Brain pericyte (primary cell): ENCODE measurements at places on chromosomes 13 and 19.

DNA sequence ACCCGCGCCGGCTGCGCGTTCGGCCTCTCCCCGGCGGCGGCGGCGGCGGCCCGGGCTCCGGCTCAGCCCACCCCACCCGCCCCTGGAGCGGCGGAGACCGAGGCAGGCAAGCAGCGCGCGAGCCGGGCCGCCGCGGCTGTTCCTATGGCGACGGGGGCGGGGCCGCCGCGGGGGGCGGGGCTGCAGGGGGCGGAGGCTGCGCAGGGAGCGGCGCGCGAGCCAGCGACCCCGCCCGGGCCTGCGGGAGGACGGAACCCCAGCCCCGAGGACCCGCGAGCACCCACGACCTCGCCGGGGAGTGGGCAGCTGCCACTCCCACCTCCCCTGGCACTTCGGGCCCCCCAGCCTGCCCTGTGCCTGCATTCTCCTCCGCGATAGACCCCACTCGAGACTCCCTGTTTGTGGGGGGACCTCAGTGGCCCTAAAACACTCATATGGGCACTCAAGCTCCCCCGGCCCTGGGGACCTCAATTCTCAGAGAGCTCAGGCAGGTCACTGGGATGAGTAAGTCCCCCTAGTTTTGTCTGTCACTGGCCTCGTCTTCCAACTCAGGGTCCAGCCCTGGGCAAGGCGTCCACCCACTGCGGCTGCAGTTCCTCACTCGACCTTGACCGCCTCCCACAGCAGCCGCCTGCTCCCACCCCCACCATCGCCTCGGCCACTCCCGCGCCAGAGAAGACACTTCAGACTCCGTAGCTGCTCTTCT lies at the start of gene CTXN1:
CTXN1 (minus strand) TSS at position 115 of the 706 bp plus-strand sequence. CDS start 597 bp downstream, outside the sequence.
- no peak for DNase-seq

DNA sequence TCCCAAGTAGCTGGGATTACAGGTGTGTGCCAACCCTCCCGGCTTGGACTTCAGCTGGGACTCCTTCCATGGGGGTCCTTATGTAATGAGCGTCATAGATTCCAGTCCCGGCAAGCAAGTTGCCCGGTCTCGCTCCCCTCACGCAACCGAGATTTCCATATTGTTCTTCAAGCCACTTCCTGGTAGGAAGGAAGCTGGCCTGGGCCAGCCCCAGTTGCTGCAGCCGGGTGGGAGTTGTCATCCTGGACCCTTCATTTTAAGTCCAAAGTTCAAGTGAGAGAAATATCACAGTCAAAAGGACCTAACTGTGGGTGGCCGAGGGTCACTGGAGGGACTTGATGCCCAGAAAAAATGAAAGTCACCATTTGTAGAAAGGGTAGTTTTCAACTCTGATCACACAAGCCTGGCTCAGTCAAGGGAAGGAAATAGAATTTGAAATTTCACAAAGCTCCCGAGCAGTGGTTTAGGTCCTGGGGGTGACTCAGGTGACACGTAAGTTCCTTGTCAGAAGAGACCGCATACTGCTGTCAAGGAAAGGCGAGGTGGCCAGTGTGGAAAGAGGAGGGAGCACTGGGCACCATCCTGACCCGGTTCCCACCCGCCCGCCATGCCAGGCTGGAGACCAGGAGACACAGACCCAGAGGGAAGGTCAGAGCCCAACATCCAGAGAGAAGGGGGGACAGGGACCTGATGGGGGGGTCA lies 5.3 kb downstream of the FGF21 start:
- DNase-seq: no peak

- DNase-seq: peak; percentile 68
These were observed 11.5 kb upstream of the CCDC97 start for GRCh38 chr19:41298348-41298964.

GRCh38 chr19:38389101-38389925 lies 816 bp downstream of the SPRED3 start:
- no peak for DNase-seq

DNA sequence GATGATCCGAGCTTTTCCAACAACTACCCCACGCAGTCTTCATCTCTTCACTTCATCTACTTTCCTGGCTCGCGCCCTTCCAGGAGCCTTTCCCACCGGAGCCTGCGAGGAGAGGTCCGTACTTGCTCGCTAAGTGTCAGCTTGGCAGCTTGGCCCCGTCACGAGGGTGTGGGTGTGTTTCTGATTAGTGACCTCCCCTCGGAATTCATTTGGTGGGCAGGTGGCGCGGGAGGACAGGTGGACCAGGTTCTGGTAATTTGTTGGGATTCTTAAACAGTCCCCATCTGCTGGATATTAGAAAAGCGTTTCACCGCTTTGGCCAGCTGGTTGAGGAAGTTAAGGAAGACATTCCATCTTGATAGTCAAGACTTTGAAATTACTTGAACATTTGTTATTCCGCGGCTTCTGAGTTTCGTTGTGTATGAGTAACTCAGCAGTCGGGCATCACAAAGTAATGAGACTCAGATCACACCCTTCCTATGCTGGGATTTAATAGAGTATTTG lies 515 bp downstream of the UFM1 start:
- DNase-seq: no peak

- DNase-seq: no peak
These were observed 52.4 kb downstream of the RBM26 start for GRCh38 chr13:79353693-79354092.

DNA sequence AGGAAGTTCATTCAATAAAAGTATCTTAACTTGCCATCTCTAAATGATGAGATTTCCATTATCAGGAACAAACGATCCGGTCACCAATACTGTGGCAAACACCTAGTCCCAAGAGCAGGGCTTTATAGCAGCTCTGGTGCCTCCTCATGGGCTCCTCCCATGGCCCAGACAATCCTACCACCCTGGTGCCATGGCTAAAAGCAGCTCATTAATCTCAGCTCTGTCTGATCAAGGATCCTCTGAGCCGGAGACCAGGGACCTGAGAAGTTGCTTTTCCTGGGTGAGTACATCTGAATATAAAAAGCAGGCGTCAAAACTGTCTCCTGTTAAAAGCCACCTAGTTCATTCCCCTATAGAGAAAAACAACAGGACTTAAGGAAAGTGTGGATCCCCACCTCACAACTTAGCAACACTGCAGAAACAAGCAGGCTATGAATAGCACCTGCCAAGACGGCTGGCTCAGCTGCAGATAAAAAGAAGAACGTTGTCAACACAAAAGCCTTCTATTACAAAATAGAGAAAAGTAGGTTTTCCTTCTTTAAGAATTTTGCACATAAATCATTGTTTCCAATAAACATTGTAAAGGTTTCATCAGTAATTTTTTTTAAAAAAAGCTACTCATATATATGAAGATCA lies 30.3 kb downstream of the TSHZ3 start:
- no peak for DNase-seq

- no peak for DNase-seq
These were observed 7.8 kb upstream of the UBL3 start for GRCh38 chr13:29858231-29858630.

DNA sequence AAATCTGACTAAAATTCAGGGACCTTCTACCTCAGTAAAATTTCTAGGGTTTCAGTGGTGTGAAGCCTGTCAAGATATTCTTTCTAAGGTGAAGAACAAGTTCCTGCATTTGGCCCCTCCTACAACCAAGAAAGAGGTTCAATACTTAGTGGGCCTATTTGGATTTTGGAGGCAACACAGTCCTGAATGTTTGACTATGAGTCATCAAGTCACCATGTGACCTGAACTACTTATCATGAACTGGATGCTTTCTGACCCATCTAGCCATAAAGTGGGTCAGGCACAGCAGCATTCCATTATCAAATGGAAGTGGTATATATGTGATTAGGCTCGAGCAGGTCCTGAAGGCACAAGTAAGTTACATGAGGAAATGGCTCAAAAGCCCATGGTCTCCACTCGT lies 163.0 kb upstream of the IRS2 start:
- DNase-seq: no peak

GRCh38 chr13:67130444-67130843 lies 99.7 kb downstream of the PCDH9 start:
- DNase-seq: no peak
